ENCODE measurements at places on chromosomes 12 and 14.

- peak; percentile 55 for DNase-seq
These were observed 87.8 kb upstream of the DYNC1H1 start for GRCh38 chr14:101876555-101876938.

- no peak for DNase-seq
These were observed 269.8 kb downstream of the TMEM132C start for GRCh38 chr12:128536810-128537209.

DNA sequence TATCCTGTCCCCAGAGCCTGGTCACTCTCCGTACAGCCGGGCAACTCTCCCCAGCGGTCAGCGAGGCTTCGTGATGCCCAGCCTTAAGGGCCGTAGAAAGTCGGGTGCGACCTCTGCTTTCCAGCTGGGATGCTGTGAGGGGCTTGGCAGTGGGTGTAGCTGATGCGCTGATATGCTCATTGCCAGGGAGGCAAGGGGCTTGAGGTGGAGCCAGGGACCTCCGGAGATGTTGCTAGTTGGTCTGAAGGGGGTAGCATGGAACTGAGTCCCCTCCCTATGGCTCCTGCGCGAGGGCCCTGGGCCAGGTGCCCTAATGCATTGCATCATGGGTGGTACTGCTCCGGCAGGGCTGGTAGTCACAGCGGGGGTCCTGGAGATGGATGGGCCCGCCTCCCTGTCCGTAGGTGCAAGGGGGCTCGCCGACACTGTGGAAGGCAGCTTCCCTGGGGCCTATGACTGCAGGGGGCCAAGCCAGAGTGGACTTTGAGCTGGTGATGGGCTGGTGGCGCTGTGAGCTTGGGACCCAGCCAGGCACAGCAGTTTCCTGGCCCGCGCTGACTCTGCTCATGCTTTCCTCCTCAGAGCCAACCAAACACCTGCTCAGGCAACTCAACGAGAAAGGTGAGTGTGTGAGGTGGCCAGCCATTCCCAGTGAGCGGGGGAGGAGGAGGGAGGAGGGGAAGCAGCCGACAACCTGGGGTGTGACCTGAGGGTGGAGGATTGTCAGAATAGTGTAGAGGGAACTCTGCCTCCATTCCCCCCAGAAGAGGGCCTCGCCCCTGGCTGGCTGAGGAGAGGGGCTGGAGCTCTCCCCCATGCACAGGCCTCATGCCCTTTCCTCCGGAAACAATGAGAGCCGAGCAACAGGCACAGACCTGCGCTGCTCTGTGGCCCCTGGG, 32.3 kb downstream of the PLEKHG3 start:
- no peak for DNase-seq

DNA sequence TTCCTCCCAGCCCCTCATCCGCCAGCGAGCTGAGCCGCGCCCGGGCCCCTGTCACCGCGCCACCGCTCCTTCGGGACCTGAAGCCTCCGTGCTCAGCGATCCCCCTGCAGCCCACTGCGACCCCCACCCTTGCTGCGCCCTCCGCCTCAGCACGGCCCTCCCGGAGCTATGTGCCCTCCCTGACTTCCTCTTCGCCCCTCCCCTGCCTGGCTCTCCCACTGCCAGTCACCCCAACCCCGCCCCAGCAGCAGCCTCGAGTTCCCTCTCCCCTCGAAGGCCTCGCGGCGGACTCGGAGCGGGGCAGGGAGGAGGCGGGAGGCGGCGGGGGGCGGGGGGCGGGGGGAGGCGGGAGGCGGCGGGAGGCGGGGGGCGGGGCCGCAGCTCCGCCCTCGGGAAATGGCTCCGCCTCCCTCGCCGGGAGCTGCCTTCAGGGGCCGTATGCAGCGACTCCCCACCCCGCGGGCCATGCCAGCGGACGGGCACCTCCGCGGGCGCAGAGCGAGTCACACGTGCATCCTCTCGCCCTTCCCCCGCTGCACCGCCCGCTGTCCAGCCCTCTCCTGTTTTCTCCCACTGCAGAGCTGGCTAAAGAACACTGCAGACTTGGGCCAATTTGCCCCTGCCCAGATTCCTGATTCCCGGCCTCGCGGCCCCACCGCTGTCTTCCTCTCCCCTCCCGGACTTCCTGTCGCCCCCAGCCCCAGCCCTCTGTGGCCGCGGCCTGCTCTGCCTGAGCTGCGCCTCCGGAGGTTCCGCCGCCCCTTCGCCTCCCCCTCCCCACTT, 29.1 kb upstream of the ADIPOR2 start:
- peak; percentile 96 for DNase-seq

DNA sequence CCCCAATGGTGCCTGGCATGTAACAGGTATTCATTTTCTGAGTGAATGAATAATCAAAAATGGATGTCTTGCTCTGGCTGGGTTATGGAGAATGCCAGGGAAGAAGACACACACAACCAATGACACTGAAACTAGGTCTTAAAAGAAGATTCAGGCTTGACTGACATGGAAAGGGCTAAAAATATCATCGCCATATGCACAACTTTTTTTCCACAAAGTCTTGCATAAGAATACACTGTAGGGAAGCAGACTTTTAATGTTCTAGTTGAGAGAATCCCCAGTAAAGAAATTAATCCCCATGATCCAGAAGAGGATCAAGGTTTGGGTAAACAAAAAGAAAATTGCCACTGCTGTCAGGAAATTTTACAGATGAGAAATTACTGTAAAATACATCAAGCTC, 116.4 kb downstream of the SLC2A13 start:
- no peak for DNase-seq

DNA sequence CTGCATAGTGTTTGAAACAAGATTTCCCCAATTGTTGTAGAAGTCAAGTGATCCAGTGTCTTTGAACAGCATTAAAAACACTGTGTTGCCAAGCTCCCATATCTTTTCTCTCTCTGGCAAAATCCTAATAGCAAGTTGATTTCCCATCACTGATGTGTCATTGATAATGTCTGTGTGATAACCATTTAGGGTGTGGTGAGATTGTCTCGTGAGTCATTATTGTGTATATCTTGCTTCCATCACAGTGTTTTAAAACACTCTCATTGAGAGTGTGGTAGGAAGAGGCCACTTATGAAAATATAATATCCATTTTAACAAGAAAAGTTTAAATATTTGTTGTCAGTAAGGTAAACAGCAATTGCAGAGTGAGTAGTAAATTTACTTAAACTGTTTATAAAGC, 74.7 kb downstream of the PRORP start:
- no peak for DNase-seq
